GM19239 (cell line): ENCODE measurements at places on chromosomes 3 and 15.
A peak's percentile ranks its signal among the peaks of the same experiment; 100 is the strongest.

GRCh38 chr15:62709261-62709660 is 333.3 kb upstream of the TPM1 start:
- no peak for DNase-seq

- no peak for DNase-seq
These were observed 288.9 kb downstream of the EFHB start for GRCh38 chr3:19645093-19645492.

DNA sequence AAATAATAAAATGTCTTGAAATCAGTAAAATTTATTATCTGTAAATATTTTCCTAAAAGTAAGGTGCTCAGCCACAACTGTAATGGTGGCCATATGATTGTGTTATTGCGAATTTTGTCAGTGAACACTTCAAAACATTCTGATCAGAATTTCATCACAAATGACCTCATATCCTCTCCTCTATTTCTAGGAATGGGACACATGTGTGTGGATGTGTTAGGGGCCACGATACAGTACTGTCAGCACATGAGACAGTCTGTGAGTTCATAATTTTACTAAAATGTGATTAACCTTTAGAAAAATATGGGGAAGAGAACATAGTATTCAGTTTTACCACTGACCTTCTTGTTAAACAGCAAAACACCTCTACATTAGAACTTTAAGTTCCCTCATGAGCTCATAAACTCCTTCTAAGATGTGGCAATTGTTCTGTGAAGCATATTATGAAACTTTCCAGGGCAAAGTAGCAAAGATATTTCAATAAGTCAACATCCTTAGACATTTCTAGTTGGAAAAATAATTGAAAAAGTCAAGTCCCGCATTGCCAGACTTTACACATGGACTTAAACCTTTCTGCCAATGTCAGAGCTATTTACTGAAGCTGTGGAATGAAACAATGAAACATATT is 158.2 kb upstream of the ABI3BP start:
- DNase-seq = no peak

DNA sequence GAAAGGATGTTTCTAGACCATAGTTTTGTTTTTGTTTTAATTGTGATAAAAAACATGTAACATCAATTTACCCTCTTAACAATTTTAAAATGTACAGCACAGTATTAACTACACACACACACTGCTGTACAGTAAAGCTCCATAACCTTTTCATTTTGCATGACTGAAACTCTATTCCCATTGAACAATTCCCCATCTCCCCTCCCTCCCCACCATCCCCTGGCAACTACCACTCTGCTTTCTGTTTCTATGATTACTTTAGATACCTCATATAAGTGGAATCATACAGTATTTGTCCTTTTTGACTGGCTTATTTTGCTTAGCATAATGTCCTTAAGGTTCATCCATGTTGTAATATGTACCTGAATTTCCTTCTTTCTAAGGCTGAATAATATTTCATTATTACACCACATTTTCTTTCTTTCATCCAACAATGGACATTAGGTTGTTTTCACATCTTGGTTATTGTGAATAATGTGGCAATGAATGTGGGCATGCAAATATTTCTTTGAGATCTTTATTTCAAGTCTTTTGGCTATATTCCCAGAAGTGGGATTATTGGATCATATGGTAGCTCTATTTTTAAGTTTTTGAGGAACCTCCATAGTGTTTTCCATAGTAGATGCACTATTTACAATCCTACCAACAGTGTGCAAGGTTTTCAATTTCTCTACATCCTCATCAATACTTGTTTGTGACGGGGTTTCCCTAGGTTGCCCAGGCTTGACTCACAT is 10.7 kb downstream of the CHST14 start:
- DNase-seq = no peak

DNA sequence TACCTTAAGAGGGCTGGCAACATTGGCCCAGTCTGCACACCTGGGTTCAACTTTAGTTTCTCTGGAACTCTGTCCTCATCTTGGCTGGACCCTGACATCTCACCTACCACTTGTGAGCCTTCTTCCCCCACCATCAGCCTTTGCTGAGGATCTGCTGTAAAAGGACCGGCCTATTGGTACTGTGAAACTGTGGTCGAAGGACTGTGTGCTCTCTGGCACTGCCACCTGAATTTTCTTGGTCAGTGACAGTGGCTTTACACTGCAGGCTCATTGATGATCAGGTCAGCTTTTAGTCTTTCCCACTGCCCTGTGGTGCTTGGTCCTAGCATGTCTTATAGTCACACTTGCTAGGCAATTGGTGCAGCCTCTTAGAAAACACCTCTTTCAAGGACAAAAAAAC is 86.9 kb downstream of the PEX5L start:
- DNase-seq = no peak

- peak; percentile 9 for DNase-seq
These were observed 13.2 kb downstream of the TM4SF4 start for GRCh38 chr3:149487598-149488197.

DNA sequence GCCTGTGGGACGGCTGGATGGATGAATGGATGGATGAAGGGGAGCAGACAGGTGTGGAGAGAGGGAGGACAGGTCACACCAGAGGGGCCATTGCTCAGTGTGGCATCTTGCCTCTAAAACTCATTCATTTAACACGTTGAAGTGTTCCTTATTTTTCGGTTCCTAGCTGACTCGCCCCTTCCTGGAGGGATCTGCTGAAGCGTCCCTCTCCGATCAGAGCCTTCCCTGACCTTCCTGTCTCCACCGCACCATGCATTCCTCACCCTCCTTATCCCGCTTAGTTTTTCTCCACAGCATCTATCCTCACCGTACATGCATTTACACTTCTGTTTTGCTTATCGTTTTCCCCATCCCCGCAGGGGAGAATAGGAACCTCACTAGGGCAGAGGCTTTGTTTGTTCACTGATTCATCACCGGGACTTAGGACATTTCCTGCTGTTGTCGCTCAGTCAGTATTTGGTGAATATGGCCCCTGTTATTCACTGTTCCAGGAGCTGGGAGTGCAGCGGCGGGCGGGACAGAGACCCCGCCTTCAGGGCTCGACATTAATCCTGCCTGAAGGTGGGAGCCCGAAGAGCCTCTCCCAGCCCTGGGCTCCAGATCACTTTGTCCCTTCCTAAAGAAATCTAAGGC is 32.0 kb downstream of the FOXL2 start:
- DNase-seq = no peak

DNA sequence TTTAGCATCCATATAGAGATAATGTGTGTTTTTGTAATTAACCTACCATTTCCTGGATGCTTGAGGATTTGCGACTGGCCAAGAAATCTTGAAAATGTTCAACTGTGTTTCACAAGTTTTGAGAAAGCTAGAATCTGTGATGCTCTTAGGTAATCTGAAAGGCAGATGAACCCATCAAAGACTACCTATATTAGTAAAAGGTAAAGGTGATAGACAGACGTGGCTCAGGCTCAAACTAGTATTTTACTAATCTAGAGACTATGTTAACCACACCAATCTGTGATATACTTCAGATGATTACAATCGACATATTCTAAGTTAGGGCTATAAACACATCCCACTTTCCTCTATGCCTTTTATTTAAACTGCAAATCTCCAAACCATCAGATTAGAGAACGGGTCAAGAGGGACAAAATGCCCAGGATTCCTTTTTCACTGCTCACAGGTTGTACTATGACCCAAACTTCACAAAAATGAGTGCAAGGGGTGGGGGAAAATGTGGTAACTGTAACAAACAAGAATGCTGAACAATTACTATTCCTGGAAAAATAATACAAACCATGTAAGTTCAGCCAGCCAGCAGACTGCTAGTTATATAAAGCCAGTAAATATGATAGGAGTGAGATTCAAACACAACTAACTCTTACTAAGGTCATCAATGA is 295.1 kb downstream of the FOXP1 start:
- DNase-seq = no peak

DNA sequence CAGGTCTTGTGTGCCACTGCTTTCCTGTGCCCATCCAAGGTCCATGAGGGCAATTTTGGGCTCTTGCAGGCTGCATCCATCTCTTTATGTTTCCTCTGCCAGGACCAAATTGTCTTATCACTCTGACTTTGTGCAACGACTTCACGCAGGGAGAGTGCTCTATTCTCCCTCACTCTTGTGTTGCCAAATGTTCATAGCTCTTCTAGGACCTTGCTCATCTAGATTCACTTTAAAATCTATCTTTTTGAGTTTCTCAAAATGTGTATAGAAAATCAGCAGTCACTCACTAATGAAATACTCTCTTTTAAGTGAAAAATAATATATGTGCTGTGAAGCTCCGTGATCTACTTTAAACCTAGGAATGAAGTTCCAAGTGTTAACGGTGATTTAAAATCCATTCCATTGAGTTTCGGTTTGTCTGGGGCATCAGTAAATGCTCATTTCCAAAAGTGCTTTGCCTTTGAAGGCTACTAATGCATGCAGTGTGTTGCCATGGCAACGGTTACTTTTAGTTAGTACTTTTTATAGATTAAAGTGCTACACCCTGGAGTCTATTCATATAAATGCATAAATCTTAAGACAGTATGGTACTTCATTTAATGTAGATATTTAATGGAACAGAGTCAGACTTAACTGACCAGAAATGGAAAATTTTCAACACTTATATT is 46.6 kb upstream of the GOLGA8J start:
- no peak for DNase-seq

DNA sequence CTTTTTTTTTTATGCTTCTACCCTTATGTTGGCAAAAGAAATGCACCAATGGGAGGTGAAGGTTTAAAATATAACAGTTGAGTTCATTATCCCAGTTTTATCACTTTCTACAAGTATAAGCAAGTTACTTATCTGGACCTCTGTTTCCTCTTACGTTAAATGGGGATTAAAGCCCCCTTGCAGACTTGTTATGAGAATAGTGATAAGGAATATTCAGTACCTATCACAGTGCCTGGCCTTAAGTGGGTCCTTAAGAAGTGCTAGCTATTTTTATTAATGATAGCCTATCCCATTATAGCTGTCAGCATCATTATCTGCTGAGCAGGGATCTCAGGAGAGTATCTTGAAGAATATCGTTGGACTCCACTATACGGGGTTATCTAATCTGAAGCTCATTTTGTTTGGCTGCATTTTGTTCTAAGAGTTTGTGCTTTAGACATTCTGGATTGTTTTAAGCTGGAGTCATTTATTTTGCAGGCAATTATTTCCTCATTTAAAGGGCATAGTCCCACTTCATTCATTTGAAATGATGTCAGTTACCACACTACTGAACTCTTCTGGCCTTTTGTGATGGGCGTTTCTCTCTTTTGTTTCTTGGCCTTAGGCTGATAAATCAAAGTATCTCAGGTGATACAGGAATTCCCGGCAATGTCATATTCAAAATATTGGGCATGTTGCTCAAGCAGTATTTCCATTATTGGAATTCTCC is 28.8 kb downstream of the RAB8B start:
- DNase-seq = no peak

DNA sequence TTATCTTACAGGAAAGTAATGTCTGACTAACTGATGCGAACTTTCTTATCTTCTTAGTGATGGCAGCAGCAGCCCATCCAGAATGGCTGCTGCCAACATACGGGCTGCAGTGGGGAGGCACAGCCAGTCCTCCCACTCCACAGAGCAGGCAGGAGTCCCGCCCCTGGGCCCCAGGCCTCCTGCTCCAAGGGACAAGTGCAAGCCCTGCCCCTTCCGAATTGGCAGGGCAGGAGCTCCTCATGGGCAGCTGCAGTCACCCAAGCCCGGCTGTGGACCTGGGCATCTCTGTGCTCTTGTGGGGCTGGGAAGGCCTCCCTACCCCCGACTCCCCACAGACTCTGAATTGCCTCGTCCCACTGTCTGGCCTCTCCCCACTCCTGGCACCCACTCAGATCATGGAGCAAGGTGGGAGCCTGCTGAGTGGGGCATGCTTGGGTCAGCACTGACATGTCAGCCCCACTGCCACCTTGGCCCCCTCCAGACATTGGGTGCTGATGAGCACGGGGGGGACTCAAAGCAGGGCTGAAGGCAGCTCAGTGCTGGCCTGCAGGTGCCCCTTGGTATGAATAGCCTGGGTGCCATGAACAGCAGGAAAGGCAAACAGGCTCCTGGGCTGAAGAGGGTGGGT is 618.9 kb upstream of the KCNMB2 start:
- DNase-seq = no peak

DNA sequence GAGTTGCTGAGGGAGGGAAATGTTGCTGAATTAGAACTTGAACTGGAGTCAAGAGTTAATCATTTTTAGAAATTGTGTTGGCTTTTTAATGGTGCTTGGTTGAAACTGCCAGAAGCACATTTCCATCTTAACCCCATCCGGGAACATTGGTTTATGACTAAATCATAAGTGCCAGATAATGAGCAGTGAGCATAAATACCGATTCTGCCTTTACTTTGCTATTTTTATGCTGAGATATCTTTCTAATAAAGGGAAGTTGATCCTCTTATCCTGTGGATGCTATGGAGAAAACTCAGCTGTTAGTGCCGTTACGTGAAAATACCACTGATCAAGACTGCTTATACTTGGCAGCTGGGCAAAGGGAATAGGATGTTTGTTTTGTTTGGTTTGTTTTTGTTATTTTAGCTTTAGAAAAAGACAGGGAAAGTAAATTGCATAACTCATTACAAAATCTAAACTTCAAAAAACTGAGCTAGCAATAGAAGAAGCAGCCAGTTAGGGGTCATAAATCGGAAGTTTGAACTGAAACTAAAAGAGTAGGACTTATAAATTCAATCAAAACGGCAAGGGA is 813.1 kb downstream of the NAALADL2 start:
- DNase-seq = no peak

DNA sequence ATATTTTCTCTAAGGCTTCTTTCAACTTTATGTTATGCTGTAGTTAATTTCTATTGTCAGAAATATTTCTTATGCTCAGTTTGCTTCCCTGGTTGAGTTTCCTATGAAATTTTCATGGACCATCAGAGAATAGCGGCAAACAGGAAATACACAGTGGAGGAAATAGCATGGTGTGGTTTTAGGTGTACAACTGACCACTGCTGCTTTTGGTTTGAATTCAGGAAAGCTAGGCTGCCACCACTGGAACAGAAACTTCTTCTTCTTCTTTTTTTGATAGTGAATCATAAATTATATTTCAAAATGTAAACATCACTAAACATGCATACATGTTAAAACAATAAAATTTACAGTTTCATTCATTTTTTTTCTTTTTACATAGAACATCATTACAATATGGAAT is 316.6 kb upstream of the TGFBR2 start:
- DNase-seq = no peak

DNA sequence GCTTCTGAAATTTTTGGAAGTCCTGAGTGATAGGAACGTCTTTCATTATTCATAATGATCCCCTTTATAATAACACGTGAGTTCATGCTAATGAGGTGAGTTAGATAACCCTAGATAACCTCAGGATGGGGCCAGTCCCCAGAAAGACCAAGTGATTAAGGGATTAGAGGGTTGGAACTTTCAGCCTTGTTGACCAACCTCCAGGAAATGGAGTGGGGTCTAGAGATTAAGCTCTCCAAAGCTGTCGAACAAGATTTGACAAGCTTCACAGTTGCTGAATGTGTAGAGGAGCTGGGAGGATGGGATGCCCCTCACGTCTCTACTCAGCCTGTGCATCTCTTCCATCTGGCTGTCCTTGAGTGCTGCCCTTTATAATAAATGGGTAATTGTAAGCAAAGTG is 107.1 kb downstream of the ZMAT3 start:
- DNase-seq = no peak

GRCh38 chr15:68543165-68544008 is 35.4 kb upstream of the CORO2B start:
- DNase-seq = no peak
